Lung (tissue), 17 donors: ENCODE measurements at places on chromosomes 1 and 21.
A peak's percentile ranks its signal among the peaks of the same experiment; 100 is the strongest.

DNA sequence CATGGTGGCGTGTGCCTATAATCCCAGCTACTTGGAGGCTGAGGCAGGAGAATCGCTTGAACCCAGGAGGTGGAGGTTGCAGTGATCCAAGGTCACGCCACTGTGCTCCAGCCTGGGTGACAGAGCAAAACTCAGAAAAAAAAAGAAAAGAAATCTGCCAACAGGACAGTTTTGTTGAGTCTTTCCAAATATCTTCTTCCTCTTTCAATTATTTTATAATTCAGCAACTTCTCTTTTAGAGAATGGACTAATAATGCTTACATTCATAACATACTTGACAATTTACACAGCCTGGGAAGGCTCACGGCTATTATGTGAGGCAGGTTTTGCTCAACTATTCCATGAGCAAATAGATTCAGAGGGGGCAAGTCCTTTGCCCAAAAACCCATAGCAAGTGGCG, 18.1 kb downstream of the CNR2 start:
- no peak for DNase-seq

DNA sequence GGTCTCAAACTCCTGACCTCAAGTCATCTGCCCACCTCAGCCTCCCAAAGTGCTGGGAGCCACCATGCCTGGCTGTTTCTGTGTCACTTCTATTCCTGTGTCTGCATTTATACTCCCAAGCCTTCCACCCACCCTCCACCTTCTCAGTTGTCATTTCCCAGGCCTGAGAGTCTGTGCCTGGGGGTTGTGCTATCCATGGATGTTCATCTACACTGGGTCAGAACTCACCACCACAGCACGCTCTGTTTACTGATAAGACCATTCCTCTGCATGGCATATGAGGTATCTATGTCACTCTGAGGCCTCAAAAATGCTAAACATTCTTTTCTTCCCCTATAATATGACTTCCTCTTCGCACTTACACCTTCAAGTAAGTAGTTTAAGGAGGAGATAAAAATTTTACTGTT, 6.1 kb downstream of the NENF start:
- DNase-seq: no peak

DNA sequence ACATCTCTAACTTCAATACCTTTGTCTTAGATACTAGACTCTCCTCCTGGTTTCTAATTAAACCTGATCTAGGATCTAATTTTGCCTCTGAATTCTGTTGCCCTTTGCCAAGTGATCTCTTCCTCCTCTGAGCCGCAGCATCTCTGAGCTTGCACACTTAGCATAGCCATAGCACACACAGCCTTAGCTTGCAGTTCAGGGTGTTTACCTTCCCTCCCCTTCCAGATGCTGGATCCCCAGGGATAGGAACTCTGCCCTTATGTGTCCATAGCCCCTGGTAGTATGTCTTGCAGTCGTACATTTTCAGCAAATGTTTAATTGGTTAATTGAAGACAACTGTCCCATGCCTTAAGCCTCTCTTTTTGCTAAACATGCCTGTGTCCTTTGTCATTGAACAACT, 30.3 kb downstream of the SELL start:
- DNase-seq: no peak

DNA sequence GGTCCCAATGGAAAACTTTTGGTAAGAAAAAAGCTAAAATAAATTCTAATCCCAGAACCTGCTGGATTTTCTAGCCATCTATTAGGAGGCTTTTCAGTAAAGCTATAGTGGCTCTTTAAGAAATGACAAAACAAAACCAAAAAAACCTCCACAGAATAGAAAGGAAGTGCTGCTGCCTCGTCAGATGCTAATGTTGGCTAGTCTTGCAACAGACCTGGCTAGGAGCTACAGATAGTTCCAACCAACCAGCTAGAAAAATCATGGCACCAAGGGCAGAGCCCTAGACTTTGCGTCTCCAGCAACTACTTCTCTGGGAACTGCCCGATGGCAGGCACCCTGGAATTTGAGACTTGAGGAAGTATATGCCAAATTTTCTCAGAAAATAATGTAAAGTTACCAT, 7.6 kb downstream of the CD101 start:
- no peak for DNase-seq

DNA sequence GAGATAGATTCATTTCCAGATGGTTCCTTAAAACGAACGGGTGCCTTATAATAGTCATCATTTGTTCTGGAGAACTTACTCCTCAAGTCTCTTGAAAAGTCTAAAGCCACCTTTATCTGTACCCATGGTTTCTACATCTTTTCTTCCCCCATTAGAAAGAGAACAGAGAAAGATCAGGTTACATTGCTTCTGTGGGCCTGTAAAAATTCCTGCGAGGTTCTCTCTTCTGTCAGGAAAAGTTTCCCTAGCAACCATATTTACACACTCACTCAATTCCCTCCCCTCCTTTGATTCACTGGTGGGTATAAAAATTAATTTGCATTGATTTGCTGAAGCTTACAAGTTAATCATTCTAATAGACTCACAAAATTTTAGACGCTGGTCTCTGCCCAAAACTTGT, 6.7 kb downstream of the PHC2 start:
- no peak for DNase-seq

DNA sequence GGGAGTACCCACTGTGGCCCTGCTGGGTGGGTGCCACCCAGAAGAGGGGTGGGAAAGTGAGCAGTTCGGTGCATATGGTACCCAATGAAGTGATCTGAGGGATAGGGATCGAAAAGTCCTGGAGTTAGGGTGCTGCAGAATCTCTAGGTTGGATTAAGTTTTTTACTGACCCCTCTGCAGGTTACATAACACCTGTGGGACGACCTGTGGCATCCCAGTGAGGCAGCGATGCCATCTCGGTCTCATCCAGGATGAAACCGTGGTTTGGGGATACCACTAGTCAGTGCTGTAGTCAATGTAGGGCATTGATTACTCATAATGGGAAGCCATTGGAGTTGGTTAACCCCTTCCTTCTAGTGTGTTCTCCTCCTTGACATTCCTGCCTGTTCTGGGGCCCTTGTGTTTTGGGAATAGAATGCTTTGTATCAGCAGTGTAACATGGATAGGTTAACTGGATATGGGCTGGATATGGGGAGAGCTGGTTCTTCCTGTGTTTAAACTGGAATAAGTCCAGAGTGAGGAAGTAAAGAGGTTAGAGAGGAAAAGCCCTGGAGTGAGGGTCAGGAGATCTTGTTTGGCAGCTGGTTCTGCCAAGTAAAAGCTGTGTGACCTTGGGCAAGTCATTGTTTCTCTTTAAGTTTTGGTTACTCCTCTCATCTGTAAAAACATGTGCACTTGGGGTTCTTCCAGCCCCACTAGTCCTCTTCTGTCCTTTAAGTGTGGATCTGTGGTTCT, 42.8 kb upstream of the ATF3 start:
- DNase-seq: no peak

DNA sequence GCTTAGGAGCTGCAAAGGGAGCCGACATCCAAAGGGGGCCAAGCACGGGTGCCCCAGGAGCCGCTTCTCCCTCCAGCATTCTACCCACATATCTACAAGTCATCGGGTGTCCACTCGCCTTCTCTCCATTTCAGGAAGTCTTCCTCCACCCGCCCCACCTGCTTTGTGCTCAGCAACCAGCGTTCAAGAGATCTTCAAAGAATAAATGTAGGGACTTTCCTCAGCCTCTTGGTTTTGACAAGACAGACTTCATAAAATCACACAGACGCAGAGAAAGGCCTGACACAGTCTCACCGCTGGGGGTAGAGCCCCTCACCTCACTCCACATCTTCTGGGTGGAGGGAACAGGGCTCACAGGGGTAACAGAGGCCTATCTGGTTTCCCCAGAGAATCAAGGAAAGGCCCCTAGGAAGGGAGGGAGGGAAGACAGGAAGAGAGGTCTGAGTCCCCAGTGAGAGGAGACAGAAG, 49.5 kb downstream of the SSBP3 start:
- no peak for DNase-seq

DNA sequence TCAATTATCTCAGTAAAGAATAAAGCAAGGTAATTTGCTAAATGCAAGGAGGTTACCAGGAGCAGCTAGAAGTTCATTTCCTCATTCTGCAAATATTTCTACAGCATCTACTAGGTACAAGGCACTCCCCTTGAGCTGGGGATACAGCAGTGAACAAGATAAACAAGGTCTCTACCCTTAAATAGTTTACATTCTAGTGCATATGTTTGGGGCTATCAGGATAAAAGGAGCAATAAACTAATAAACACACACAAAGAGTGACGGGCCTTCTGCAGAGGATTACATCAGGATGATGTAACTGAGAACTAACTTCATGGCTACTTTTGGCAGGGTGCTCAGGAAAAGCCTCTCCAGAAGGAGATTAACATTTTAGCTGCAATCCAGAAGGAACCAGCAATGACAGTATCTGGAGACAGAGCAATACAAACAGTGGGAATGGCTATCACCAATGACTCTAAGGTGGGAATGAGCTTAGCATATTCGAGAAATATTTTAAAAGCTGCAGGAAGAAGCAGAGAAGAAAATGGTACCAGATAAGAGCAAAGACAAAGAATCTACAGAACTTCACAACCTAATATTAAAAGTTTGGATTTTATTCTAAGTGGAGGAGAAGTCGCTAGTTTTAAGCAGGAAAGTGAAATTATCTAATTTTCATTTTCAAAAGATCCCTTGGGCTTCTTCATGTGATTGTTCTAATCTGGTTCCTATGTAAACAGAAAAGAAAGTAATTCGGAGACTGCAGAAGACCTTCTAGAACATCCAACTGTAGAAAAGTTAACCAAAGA, 25.8 kb downstream of the TP53BP2 start:
- DNase-seq: peak; percentile 35

GRCh38 chr1:107326824-107327445, 186.1 kb downstream of the NTNG1 start:
- DNase-seq: no peak

DNA sequence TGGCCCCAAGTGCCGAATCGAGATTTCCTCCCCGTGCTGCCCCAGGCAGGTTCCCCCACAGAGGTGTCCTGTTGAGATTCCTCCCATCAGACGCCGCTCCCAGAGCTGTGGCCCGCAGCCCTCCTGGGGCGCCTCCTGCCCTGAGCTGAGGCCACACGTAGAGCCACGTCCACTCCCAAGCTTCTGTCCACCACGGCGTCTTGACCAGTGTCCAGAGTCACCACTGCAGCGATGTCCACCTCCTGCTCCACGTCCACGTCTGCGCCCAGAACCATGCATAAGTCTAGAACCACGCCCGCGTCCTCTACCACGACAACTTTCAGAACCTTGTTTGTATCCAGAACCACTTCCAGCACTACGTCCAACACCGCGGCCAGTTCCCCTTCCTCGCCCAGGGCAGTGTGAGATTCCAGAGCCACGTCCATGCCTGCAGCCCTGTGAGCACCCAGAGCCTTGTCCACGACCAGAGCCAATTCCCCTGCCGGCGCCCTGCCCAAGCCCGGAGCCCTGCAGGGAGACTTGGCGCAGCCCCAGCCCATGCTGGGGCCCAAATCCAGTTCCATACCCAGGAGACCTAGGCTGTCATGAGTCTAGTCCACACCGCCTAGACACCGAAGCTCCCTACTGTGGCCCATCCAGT, 2.8 kb downstream of the KPRP start:
- no peak for DNase-seq

GRCh38 chr1:166978821-166979220, 3.5 kb upstream of the ILDR2 start:
- DNase-seq: no peak

- DNase-seq: no peak
Measured at GRCh38 chr1:111943066-111943465, 46.4 kb downstream of the KCND3 start.

GRCh38 chr1:29975036-29975694, 738.8 kb downstream of the PTPRU start:
- peak; percentile 39 for DNase-seq

- no peak for DNase-seq
Measured at GRCh38 chr1:115925467-115925866, 50.8 kb upstream of the SLC22A15 start.

GRCh38 chr1:16191916-16192546, 20.4 kb downstream of the ARHGEF19 start:
- no peak for DNase-seq
